ENCODE measurements at places on chromosomes 5 and 9.
A peak's percentile ranks its signal among the peaks of the same experiment; 100 is the strongest.

DNA sequence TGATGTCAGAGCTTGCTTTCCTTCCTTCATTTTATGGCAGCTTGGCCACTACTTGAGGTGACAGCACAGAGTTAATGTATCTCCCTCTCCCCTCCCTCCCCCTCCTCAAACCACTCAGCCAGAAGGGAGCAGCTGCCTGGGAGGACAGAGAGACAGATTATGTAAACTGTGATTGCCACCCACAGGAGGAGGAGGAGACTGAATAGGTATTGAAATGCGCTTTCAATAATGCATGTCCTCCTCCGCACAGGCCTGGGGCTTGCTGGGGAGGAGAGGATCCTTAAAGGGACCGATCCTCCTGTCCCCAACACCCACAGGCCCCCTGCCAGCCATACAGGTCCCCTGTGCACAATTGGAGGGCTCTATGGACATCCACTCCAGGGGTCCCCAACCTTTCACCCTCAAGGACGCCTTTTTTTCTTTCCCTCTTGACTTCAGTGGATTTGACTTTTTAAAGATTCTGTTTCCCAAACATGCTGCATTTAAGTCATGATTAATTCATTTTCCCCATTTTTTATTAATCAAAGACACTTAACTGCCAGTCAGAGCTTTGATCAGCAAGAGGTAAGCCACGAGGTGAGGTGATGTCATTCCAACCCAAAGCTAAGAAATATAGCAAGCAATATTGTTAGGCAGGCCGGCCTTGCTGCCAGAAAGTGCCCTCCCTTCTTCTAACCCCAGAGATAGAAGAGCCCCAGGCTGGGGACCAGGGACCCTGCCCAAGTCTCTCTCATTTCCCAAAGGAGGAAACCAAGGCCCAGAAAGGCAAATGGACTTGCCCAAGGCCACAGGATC is 47.5 kb upstream of the CPLX2 start:
- no peaks in the 10 kb centered on the region for H3K27me3 ChIP-seq
- H3K27ac ChIP-seq, result no peak overlapping the region
- H3K36me3 ChIP-seq, result no peaks in the 10 kb centered on the region
- no peak overlapping the region for H3K4me3 ChIP-seq

DNA sequence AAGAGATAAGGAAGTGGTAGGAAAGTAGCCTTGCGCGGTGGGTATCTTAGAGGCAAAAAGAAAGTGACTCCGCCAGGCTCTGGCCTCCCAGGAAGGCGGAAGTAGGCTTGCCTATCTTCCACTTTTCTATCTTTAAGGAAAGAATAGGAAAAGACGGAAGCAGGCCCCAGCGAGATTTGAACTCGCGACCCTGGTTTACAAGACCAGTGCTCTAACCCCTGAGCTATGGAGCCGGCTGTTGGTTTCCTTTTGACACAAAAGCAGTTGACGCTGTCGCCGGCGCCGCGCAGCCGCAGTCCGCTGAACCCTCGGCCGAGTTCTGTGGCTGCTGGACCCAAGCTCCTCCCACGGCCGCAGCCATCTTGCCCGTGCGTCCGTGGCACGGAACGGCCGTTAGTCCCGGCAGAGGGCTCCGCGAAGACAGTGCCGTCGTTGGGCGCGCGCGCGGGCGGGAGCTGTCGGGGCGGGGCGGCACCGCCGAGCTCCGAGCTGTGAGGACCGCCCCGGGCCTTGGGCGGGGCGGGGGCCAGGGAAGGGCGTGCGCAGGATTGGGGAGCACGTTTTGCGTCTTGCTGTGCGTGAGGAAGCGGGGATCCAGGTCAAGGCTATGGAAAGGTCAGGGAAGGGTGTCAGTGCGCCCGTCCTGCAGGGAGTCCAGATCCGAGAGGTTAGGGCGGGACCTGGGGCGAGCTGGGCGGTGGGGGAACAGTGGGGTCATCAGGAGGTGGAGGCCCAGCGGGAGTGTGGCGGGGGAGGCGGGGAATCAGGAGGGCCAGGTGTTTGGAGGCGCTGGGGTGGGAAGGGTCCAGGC is 13.3 kb downstream of the TRIM7 start:
- peak overlapping the region; percentile 99 for H3K4me3 ChIP-seq
- no peaks in the 10 kb centered on the region for H3K36me3 ChIP-seq
- DNase-seq, result peak; percentile 76
- peak overlapping the region; percentile 94 for H3K27ac ChIP-seq

DNA sequence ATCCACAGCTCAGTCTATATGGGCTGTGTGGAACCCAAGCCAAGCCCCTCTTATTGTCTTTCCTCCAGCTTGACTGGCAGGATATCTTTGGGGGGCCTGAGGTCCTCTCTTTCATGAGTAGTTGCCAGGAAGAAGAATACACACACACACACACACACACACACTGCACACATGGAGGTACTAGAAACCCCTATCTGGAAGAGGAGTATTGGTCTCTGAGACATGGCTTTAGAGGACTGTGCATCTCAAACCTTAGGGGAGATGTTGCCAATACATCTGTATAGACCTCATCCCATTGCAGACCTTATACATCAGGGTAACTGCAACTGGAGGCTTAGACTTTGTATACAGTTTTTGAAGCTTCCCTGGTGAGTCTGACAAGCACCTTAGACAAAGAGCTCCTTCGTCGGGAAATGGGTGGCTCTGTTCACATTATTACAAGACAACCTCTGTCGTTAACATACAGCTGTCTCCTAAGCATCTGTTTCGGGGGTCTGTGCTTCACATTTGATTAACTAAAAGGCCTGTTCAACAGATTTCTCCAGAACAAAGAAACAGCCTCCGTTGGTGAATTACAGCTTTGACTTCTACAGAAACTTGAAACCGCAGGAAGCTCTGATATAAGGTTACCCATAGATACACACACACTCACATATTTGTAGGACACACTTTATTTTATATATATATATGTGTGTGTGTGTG is 5.5 kb upstream of the ENTREP1 start:
- no peak overlapping the region for H3K27ac ChIP-seq
- H3K4me3 ChIP-seq, result no peak overlapping the region
- H3K27me3 ChIP-seq, result no peaks in the 10 kb centered on the region
- no peak for DNase-seq
- H3K4me1 ChIP-seq, result no peaks in the 10 kb centered on the region

GRCh38 chr5:144404672-144405071 is 234.0 kb downstream of the KCTD16 start:
- H3K36me3 ChIP-seq, result no peaks in the 10 kb centered on the region
- H3K27ac ChIP-seq, result no peak overlapping the region
- no peaks in the 10 kb centered on the region for H3K4me1 ChIP-seq
- DNase-seq, result no peak
- no peak overlapping the region for H3K4me3 ChIP-seq
- no peaks in the 10 kb centered on the region for H3K27me3 ChIP-seq

- H3K27ac ChIP-seq, result peak overlapping the region; percentile 93
- peak overlapping the region; percentile 91 for H3K4me3 ChIP-seq
- H3K4me1 ChIP-seq, result peaks cover 47% of the 10 kb centered on the region
- H3K36me3 ChIP-seq, result no peaks in the 10 kb centered on the region
- no peak for DNase-seq
- H3K27me3 ChIP-seq, result no peaks in the 10 kb centered on the region
Measured at GRCh38 chr5:154756009-154756867, 1.1 kb downstream of the LARP1 start.

DNA sequence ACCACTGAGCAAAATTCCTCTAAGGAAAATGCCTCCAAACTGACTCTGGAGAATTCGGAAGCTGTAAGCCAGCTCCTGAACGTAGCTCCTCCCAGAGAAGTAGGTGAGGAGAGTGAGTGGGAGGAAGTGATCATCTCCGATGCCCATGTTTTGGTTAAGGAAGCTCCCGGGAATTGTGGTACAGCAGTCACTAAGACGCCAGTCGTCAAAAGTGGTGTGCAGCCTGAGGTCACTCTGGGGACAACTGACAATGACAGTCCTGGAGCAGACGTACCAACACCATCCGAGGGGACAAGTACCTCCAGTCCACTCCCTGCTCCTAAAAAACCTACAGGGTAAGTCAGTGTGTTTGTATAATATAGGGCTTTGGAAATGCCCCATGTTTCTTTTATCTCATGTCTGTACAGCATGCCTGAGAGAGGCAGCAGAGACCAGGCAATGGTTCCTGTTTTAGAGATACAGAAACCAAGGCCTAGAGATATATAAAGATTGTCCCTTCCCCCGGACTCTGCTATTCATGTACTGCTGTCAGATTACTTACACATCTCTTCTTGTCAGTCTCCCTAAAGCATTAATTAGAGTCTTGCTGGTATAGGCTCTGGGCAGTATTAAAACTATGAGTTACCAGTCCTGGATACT is 23.9 kb downstream of the HMGXB3 start:
- H3K36me3 ChIP-seq, result peaks cover 22% of the 10 kb centered on the region
- no peaks in the 10 kb centered on the region for H3K27me3 ChIP-seq
- no peak for DNase-seq
- H3K4me3 ChIP-seq, result no peak overlapping the region
- no peak overlapping the region for H3K27ac ChIP-seq

- H3K4me1 ChIP-seq, result no peaks in the 10 kb centered on the region
- no peak for DNase-seq
- H3K27ac ChIP-seq, result no peak overlapping the region
- H3K36me3 ChIP-seq, result no peaks in the 10 kb centered on the region
Measured at GRCh38 chr5:75433814-75434506, 77.5 kb downstream of the CERT1 start.

DNA sequence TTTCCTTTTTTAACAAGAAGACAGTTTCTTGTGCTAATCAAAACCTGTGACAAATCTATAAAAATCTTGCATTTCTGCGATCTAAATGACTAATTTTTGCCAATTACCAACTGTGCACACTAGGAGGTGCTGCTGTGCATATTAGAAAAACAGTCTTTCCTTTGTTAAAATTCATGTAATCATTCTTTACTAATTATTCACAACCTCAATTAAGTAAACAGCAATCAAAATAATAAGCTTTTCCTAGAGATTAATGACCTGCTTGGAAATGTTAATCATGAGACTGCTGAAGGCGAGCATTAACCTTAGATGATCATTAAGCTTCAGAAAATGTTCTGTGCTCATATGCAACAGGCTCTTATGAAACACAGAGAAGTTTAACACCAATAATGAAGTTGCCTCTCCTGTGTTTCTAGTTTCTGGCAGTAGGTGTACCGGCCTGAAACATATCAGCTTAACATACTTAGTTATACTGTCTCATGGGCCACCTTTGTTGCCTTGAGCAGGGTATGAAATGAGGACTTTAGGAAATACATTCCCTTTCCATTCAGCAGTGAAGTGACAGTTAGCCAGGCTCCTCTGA is 17.7 kb downstream of the RFESD start:
- H3K36me3 ChIP-seq, result no peaks in the 10 kb centered on the region
- no peak for DNase-seq

- H3K4me3 ChIP-seq, result peak overlapping the region; percentile 93
- DNase-seq, result peak; percentile 56
- peaks cover 25% of the 10 kb centered on the region for H3K4me1 ChIP-seq
- peak overlapping the region; percentile 97 for H3K27ac ChIP-seq
- H3K36me3 ChIP-seq, result no peaks in the 10 kb centered on the region
- H3K27me3 ChIP-seq, result no peaks in the 10 kb centered on the region
Measured at GRCh38 chr5:143404416-143405062, 1.1 kb upstream of the NR3C1 start.

- no peaks in the 10 kb centered on the region for H3K27me3 ChIP-seq
- no peak for DNase-seq
- peaks cover 9% of the 10 kb centered on the region for H3K4me1 ChIP-seq
- no peaks in the 10 kb centered on the region for H3K36me3 ChIP-seq
- peak overlapping the region; percentile 16 for H3K4me3 ChIP-seq
- H3K27ac ChIP-seq, result no peak overlapping the region
Measured at GRCh38 chr5:92801911-92802310, 779.1 kb downstream of the NR2F1-AS1 start.

GRCh38 chr9:70986984-70987383 is 134.4 kb downstream of the TRPM3 start:
- DNase-seq, result no peak
- H3K4me1 ChIP-seq, result no peaks in the 10 kb centered on the region
- no peak overlapping the region for H3K27ac ChIP-seq
- H3K36me3 ChIP-seq, result no peaks in the 10 kb centered on the region
- no peaks in the 10 kb centered on the region for H3K27me3 ChIP-seq
- no peak overlapping the region for H3K4me3 ChIP-seq

DNA sequence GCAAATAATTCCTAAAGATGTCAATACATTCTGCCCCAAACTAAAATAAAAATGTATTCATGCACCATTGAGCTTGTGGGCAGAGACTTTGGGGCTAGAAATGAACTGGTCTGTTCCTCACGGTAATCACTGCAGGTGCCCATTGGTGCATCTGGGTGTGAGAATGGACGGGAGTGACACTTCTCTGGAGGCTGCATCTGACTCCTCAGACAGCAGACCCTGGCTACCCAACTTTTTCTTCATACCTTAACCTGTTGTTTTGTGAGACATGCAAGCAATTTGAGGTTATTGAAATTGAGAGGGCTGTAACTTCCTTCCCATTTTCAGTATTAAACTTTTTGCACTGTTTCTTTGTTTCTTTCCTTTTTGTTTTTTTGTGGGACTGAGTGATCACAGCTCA is 333.4 kb downstream of the ICE1 start:
- no peaks in the 10 kb centered on the region for H3K27me3 ChIP-seq
- no peak overlapping the region for H3K27ac ChIP-seq
- no peaks in the 10 kb centered on the region for H3K4me1 ChIP-seq
- H3K4me3 ChIP-seq, result no peak overlapping the region
- no peaks in the 10 kb centered on the region for H3K36me3 ChIP-seq

DNA sequence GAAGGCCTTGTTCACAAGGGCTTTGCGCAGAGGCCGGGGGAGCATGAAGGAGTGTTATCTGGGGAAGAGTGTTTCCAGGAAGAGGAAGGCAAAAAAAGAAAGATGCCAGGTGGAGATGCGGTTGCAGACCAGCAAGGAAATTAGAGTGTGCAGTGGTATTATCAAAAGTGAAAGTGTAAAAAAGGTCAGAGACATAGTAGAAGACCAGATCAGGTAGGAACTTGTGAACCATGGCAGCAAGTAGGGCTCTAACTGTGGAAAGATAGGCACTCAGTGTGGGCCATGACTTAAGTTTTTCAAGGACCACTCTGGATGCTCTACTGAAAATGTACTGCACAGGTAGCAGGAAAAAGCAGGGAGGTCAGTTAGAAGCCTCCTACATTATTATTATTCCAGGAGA is 90.1 kb upstream of the SPOCK1 start:
- no peak overlapping the region for H3K4me3 ChIP-seq
- no peaks in the 10 kb centered on the region for H3K27me3 ChIP-seq
- DNase-seq, result no peak
- H3K4me1 ChIP-seq, result no peaks in the 10 kb centered on the region
- H3K27ac ChIP-seq, result no peak overlapping the region

DNA sequence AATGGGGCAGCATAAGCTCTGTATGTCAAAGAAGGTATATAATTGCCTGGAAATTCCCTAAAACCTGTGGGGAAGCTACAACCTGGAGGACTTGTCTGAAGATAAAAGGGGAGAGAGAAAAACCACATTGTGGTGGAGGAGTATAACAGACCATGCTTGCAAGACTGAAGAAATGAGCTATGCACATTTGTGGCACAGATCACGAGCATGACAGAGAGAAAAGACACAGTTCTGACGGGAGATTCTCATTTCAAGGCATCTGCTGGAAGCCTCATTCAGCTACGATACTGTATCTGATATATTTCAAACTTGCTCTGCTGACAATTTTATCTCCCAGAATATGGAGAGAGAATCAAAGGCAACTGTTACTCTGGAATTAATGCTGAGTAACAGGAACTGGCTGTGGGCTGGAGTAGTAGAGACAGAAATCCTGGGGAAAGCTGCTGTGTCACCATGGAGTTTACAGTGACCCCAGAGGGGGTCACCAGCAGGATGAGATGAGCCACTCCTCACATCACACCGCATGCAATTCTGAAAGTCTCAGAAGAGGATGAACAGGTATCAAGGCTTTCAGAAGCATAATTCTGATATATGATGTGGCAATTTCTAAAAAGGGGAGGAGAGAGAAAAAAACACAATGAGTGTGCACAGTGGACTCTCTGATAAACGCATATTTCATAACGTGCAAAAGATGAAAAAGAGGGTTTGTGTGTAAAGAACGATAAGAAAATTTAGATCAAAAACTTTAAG is 528.8 kb downstream of the IRX1 start:
- no peaks in the 10 kb centered on the region for H3K4me1 ChIP-seq
- no peaks in the 10 kb centered on the region for H3K27me3 ChIP-seq
- no peak overlapping the region for H3K4me3 ChIP-seq
- H3K36me3 ChIP-seq, result no peaks in the 10 kb centered on the region
- H3K27ac ChIP-seq, result no peak overlapping the region
- DNase-seq, result no peak

All from thoracic aorta (tissue), 2 donors.